ENCODE measurements at places on chromosomes 2 and 18.

DNA sequence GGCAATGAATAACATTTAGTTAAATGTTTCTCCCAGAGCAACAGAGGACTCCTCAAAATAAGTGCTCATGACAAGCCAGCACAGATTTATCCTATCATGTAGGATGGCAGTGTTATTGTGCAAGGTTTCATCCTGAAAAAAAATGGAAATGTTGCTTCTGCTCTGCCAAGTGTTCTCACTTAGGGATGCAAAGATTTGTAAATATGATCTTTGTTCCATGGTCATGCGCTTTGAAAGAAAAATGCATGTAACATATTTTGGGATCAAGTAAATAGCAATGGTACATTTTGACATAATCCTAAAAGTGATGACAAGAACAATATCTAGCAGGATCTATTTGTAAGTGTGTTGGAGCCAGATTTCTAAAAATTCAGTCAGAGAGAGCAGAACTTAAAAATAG lies 229.5 kb upstream of the CCDC150 start:
- no peak for DNase-seq

GRCh38 chr2:63862806-63863205 lies 21.1 kb downstream of the UGP2 start:
- DNase-seq: no peak

- no peak for DNase-seq
Measured at GRCh38 chr2:143928613-143929012, 591.3 kb downstream of the ZEB2 start.

DNA sequence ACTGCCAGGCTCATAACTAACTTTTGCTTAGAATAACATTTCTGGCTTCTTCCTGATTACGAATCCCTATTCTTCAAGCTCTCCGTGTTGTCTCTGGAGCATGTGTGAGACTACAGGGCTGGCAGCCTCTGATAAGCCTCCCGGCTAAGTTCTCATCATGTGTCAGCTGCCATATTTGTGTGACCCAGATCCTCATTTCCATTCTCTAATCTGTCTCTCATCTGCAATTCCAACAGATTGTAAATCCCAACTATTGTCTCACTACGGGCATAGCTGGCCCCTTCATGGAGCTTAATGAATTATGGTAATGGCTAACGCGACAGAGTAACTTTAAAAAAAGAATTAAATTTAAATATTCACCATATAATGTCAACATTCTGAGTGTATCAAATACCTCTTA lies 165.4 kb downstream of the CMPK2 start:
- no peak for DNase-seq
